ENCODE measurements at places on chromosomes 11 and 22. TPM values are rescaled to one million over a fixed set of nuclear protein-coding genes. Genes with fewer than 3 reads are reported as not detected.
A peak's percentile ranks its signal among the peaks of the same experiment; 100 is the strongest.

The NNMT gene
- 0.23 TPM for total RNA-seq

The NLRX1 gene
- 13.2 TPM for total RNA-seq

The FGF3 gene
- total RNA-seq, result not detected

The CYTH4 gene
- total RNA-seq, result 9.7 TPM

The SLC22A12 gene
- not detected for total RNA-seq

The OR51F1 gene
- total RNA-seq, result not detected

The SGSM1 gene
- total RNA-seq, result 0.03 TPM

The ANGPTL5 gene
- total RNA-seq, result not detected

The ART5 gene
- not detected for total RNA-seq

The PGA5 gene
- not detected for total RNA-seq

The OR8D4 gene
- total RNA-seq, result not detected

The SLC16A8 gene
- total RNA-seq, result not detected

GRCh38 chr11:1567721-1568100 lies 4.4 kb downstream of the DUSP8 start:
- no peak for DNase-seq

DNA sequence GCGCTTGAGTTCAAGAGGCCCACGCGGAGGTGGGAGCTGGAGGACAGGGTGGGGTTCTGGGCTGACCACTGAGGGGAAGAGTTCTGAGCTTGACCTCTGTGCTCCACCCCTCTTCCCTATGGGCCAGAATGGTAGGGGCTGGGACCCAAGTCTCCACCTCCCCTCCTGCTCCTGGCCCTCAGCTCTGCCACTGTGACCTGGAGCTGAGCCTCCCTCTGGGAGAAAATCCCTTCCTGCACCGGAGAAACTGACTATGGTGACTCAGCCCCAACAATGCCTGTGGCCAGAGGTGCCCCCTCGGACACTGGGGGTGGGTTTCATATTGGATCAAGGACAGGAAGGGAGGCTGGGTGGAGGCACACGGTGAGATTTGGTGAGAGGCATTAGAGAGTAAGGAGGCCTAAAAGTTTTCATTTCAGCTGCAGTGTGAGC lies 23.0 kb downstream of the RELT start:
- DNase-seq, result no peak

GRCh38 chr22:30875481-30876215 lies 92.9 kb downstream of the MORC2 start:
- no peak for DNase-seq

GRCh38 chr11:78996007-78996406 lies 421.3 kb upstream of the NARS2 start:
- DNase-seq, result no peak

- no peak for DNase-seq
Measured at GRCh38 chr11:13891911-13892310, 70.6 kb upstream of the SPON1 start.

DNA sequence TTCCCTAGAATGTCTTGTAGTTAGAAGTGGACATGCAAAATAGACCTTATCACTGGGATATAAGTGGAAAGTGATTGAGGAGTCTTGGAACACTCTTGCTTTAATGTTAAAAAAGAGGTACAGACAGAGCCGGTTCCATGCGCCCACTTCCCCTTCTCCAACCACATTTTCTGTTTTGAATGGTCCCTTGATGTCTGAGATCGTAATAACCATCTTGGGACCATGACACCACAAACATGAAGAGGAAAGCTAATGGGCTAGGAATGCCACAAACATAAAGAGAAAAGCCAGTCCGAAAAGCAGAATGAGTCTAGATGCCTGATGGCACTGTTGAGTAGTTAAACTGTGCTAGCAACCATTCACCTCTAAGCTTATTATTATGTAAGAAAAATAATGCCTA lies 54.8 kb upstream of the SPON1 start:
- DNase-seq, result no peak

DNA sequence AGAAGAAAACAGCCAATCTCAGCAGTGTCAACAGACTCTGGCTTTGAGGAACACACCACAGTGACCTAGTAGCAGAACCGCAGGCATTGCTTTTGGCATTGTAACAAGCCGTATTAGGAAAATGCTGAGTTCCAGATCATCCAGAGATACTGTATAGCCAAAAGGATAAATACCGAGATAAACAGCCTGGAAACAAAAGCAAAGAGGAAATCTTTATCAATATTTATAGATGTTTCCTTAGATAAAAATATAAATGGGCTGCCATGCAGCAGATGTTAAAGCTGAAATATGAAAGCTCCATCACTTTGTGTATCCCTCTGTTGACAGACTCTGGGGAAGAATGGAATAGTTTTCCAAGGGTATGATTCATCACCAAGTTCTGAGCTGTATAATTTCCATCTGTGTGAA lies 98.9 kb upstream of the TP53AIP1 start:
- DNase-seq, result no peak

DNA sequence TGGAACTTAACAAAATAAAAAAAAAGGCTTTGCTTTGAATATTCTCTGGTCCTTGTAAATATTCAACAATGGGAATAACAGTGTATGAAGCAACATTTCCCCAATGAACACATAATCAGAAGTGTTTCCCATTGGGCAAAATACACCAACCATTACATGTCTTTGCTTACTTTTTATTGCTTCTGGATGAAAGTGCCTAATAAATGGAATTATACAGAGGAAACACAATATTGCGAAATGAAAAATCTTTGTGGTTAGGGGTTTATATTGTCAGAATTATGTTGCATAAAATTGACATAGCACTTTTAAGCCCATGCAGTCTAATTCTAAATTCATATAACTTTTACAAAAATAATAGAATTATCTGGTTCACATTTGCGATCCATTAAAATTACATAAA lies 386.4 kb downstream of the DCDC1 start:
- DNase-seq, result no peak

GRCh38 chr11:126172596-126173038 lies 38.8 kb downstream of the RPUSD4 start:
- no peak for DNase-seq

- DNase-seq, result no peak
Measured at GRCh38 chr11:111176603-111177002, 68.9 kb upstream of the POU2AF2 start.

GRCh38 chr11:124753205-124753604 lies 1.1 kb upstream of the VSIG2 start:
- no peak for DNase-seq

- no peak for DNase-seq
Measured at GRCh38 chr11:16958833-16959232, 55.4 kb downstream of the PLEKHA7 start.

DNA sequence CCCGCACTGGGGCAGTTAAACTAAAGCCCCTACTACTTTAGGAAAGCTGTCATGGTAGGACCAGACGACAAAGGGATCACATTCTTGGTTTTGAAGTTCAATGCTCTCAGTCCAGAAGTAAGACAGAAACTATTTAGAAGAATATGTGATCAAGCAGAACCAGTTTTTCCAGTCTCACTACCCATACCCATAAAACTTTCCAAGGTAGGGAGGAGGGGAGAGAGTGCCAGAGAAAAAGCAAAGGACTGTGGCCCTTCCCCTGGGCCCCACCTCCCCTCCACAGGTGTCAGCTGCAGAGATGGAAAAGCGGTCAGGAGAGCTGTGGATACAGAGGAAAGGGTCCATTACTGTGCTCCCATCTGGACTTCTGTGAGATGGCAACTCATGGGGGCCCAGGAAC lies 587.1 kb downstream of the SOX6 start:
- no peak for DNase-seq

- DNase-seq, result no peak
Measured at GRCh38 chr11:34204396-34205279, 99.2 kb downstream of the NAT10 start.

GRCh38 chr11:118343248-118343647 lies 743 bp upstream of the CD3D start:
- no peak for DNase-seq

- DNase-seq, result no peak
Measured at GRCh38 chr11:827146-827896, 398 bp upstream of the CRACR2B start.

- no peak for DNase-seq
Measured at GRCh38 chr22:45262931-45263462, 21.8 kb upstream of the UPK3A start.

DNA sequence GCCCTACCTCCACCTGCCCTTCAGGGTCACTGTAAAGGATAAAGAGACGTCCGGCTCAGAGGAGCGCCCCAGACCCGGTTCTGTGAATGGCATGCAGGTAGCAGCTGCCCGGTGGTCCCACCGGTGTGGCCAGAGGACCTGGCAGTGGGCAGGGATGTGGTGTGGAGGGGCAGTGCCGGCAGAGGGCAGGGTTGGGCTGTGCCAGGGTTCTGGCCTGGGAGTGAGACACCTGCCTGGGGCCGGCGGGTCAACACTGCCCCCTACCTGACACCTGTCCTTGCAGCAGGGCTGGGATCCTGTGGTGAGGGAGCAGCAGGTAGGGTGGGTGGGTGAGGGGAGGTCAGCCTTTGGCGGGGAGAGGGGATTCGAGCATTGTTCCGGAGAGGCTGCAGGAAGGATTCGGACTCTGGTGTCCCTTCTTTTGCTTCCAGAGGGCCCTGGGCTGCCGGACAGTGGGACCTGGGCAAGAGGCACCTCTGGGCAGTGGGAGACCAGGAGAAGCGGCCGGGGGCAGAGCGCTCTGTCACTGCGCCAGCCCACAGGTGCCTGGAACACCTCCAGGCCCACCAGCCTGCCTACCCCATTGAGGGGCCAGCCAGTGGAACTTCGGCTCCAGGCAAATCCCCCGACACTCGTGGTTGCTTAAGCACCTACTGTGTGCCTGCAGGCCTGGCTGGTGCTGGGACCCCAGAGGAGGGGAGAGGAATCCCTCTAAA lies 1.6 kb upstream of the PHLDA2 start:
- peak; percentile 31 for DNase-seq

- DNase-seq, result no peak
Measured at GRCh38 chr11:12901874-12902481, 107.1 kb upstream of the RASSF10 start.

DNA sequence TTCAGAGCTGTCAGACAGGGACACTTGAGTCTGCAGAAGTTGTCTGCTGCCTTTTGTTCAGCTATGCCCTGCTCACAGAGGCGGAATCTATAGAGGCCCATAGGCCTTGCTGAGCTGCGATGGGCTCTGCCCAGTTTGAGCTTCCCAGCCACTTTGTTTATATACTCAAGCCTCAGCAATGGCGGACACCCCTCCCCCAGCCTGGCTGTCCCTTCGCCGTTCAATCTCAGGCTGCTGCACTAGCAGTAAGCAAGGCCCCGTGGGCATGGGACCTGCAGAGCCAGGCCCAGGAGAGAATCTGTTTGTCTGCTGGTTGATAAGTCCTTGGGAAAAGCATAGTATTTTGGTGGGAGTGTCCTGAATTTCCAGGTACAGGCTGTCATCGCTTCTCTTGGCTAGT lies 23.6 kb upstream of the OR6M1 start:
- no peak for DNase-seq

DNA sequence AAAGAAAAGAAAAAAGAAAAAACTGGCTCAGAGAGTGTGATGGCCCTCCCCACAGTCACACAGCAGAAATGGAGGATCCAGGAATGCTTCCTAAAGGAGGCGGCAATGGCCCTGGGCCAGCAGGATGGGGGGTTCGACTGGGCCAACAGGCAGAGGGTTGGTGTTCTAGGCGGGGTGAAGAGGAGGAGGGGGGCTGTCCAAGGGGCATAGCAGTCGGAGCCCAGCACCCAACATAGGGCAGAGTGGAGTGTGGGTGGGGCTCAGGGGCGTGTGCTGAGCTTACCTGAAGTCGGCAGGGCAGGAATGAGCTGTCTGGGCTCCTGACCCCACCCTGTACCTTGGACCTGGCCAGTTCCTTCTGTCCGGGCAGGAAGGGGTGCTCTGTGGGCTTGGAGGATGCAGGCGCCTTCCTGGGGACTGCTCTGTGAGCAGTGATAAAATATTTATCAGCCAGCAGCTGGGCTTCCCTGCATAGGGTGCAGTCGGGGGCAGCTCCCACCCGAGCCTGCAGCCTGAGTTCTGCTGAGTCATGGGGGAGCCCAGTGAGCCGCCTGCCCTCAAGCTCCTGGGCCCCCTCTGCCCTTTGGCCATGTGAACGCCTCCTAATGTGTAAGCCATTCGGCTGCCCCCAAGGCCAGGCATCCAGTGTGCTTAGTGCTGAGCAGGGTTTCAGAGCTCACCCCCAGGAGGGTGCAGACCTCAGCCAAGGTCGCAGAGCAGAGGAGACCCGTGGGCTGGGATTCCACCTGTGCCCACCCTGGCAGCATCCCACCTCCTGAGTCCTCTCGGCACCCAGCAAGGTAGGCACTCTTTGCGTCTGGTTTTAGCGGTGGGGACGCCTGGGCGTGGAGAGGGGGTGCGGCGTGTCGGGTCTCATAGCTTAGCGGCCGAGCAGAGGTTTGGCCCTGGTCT lies 25.3 kb upstream of the PRR5 start:
- DNase-seq, result no peak

DNA sequence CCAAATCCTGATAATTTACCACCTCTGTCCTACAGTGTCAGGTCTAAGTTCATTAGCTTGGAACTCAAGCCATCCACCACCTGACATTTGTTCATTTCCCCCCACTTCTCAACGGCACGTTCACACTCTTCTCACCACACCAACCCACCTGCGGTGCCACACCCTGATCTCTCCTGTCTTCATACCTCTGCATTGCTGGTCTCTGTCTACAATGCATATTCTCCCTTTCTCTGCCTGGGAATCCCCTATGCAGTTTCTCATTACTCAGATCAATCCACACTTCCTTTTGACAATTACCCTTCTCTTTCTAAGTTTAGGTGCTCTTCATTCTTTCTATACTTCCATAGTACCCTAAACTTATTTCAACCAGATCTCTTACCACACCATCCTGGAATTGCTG lies 20.4 kb upstream of the EMSY start:
- DNase-seq, result no peak

GRCh38 chr22:24518771-24519485 lies 23.8 kb downstream of the UPB1 start:
- DNase-seq, result no peak

- no peak for DNase-seq
Measured at GRCh38 chr11:122031813-122032212, 84.2 kb downstream of the BLID start.

- DNase-seq, result no peak
Measured at GRCh38 chr22:27151407-27151806, 494.0 kb downstream of the MIAT start.

- DNase-seq, result no peak
Measured at GRCh38 chr11:1057806-1058205, 16.9 kb upstream of the MUC2 start.

GRCh38 chr11:112525270-112525669 lies 264.6 kb upstream of the PLET1 start:
- DNase-seq, result no peak
